ENCODE measurements at places on chromosomes 3 and 15.
A peak's percentile ranks its signal among the peaks of the same experiment; 100 is the strongest.

DNA sequence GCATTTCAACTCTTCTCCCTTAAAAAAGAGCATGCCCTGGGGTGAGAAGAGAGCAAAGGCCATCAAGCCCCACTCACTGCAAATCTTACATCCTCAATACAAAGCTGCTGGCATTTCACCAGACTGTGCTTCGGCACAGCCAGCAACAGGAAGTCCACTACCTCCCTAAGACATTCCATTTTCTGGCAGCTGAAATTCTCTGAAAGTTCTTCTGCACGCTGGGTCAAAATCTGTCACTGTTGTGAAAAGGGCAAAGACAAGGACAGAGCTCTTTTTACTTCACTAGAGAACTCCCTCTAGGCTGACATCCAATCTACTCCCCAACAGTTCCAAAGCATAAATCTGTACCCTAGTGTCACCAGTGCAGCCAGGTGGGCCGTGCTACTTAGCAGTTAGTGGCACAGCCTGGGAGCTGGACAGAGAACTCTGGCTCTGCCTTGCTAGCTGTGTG lies 6.3 kb downstream of the MTMR10 start:
- no peak for DNase-seq

DNA sequence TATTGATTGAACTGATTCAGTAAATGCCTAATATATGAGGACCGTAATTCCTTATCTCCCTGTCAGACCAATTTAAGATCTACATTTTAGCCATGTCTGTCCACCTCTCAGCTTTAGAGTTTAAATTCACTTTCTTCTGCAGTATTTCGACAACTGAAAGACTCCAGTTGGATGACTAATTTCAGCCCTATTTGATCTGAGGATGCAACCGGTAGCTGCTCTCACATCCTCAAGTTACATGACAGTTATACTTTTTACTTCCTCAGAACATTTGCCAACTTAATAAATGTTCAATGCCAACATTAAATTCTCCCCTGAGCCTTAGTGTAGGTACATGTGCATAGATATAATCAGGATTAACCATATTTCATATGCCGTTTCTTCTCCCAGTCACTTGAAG lies 2.5 kb upstream of the HHLA2 start:
- DNase-seq: no peak

- DNase-seq: no peak
These were observed 57.0 kb downstream of the SLC6A6 start for GRCh38 chr3:14459384-14459783.

- DNase-seq: no peak
These were observed 112.9 kb upstream of the ARHGEF3 start for GRCh38 chr3:56914646-56915045.

DNA sequence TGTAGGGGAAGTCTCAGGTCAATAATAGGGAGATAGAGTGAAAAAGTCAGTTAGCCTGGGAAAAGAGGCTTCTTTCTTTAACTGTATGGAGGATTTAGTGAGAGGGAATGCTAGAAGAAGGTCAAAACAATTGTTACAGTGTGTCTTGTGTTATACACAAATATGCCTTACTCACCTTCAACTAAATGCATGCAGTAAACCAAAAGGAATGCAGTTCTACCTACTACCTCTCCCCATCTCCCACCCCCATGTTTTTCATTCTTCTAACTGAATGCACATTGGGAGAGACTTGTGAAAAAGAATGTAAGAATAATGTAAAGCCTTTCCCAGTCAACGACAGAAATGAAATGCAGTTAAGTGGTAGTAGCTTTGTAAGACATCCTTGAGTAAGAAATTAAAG lies 33.8 kb downstream of the CCDC66 start:
- peak; percentile 19 for DNase-seq

GRCh38 chr3:174223626-174224025 lies 635.5 kb upstream of the NAALADL2 start:
- no peak for DNase-seq

- no peak for DNase-seq
These were observed 45.3 kb downstream of the KY start for GRCh38 chr3:134605556-134605955.

- DNase-seq: no peak
These were observed 28.1 kb upstream of the IMPDH2 start for GRCh38 chr3:49057268-49057667.

DNA sequence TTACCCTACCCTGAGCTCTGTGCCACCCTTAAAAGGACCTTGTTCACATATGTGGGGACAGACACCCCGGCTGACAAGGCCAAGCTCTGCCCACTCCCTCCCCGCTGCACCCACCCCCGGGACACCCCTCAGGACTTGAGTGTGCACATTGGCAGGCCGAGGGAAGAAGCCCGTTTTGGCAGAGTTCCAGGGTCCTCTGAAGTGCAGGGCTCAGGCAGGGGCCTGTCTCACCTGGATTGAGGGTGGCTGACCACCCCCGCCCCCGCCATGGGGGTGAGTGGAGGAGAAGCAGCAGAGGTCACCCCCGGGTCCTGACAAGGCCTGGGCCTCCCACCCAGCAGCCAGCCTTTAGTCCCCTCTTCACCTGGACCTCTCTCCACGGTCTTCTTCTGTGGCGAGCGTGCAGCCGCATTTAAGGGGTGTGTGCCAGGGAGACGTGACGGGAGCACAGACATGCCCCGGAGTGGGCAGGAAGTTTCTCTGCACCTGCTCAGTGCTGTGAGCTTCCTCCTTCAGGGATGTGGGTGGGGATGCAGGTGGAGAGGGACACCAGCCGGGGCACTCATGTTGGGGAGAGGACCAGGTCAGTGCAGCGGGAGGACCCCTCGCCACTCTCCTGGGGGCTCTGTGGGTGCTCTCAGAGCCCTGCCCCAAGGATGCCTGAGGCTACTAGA lies 50.7 kb downstream of the LINGO1 start:
- no peak for DNase-seq

DNA sequence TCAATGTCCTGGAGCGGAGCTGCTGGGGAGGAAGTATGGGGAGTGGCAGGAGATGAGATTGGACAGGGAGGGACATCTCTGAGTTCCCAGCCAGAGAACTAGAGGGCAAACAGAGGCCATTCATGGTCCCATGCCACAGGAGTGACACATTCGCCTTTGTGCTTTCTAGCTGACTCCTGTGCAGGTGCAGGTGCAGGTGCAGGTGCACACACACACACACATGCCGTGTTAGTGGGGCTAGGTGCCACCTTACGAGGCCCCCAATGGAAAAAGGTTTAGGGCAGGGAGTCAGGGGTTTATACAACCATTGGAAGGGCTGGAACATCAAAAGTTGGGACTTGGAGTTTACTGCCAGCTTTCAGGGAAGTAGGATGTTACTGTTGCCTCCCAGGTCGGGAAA lies 52.0 kb downstream of the TPRA1 start:
- DNase-seq: no peak

GRCh38 chr3:126718561-126719445 lies 14.8 kb downstream of the CHCHD6 start:
- no peak for DNase-seq

- no peak for DNase-seq
These were observed 19.9 kb downstream of the POLR2M start for GRCh38 chr15:57726411-57726810.

GRCh38 chr3:14907043-14907966 lies 40.1 kb upstream of the NR2C2 start:
- no peak for DNase-seq

- DNase-seq: peak; percentile 80
These were observed 6.0 kb downstream of the ISL2 start for GRCh38 chr15:76342382-76343201.

DNA sequence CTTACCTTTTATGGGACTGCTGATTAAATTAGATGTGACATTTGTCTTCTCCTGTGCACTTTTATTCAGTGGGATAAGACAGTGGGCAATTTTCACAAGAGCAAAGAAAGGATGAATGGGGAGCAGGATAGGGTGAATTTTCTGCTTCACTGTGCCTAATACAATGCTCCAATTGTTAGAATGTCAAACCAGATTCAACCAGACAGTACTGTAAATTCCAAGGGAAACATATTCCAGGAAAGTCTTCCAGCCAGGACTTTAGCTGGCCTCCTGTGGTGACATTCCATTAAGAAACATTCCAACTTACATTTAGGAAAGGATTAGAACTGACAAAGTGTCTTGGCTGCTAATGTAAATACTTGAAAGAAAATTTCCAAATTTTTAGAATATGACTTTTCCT lies 100.1 kb upstream of the PROK2 start:
- peak; percentile 21 for DNase-seq

DNA sequence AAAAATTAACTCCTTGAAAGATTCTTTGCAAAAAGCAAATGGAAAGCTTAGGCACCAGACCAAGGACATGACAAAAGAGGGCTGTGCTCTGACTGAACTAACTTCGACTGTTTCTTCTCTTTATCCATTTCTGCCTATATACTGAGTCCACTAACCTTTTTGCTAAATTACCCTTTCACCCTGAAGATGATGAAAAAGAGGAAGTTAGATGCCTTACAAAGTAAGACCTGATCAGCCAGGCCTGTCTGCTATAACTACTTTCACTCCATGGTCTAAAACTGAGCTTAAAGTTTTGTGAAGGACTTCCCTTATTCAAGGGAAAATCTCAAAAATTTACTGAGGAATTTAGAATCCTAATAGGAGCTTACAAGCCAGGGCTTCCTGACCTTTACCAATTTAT lies 6.2 kb upstream of the IGSF10 start:
- no peak for DNase-seq

- DNase-seq: no peak
These were observed 116.6 kb downstream of the CHDH start for GRCh38 chr3:53729618-53730017.

DNA sequence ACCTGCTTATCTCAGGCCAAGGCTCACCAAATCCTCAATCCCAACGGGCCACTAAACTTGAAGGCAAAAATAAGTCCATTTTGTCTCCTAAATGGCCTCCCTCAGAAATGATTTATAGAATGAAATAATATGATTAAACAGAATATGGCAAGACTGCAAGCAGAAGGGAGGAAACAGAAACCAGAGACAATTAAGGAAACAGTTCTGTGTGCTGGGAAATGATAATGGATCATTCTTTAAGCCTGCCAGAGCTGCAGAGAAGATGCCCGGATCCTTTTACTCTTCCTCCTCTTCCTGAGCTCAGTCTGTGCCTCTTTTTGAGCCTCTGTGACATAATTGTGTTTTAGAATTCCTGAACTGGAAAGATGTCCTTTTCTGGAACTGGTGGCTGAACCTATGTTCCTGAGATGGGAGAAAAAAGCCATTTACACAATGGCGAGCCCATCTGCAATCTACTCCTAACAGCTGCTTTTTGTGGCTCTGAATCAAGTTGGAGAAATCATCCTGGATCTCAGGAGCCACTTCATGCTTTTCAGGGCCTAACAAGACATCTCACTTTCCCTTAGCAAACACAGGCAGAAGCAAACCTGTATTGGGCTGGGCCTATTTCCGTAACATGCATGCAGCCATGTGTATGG lies 2.8 kb upstream of the ABHD2 start:
- no peak for DNase-seq

DNA sequence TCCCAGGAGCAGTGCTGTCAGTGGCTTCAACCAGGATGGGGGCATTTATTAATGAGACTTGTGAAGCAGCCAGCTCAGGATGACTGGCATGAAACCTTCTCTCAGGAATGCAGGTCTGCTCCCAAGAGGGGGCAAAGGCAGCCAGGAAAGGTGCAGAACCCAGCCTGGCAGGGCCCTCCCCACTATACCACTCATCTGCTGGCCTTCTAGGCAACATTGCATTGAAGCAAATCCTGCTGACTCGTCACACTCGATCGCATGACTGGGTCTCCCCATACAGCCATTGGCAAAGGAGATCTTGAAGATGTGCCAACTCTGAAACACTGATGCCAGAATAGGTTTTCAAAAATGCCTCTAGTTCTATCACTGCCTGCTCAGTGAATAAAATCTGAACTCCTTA lies 65.7 kb upstream of the CMTM7 start:
- DNase-seq: no peak

- DNase-seq: no peak
These were observed 293.4 kb downstream of the MAGI1 start for GRCh38 chr3:65745306-65745705.

GRCh38 chr3:10707400-10708215 lies 108.4 kb upstream of the SLC6A11 start:
- peak; percentile 61 for DNase-seq

DNA sequence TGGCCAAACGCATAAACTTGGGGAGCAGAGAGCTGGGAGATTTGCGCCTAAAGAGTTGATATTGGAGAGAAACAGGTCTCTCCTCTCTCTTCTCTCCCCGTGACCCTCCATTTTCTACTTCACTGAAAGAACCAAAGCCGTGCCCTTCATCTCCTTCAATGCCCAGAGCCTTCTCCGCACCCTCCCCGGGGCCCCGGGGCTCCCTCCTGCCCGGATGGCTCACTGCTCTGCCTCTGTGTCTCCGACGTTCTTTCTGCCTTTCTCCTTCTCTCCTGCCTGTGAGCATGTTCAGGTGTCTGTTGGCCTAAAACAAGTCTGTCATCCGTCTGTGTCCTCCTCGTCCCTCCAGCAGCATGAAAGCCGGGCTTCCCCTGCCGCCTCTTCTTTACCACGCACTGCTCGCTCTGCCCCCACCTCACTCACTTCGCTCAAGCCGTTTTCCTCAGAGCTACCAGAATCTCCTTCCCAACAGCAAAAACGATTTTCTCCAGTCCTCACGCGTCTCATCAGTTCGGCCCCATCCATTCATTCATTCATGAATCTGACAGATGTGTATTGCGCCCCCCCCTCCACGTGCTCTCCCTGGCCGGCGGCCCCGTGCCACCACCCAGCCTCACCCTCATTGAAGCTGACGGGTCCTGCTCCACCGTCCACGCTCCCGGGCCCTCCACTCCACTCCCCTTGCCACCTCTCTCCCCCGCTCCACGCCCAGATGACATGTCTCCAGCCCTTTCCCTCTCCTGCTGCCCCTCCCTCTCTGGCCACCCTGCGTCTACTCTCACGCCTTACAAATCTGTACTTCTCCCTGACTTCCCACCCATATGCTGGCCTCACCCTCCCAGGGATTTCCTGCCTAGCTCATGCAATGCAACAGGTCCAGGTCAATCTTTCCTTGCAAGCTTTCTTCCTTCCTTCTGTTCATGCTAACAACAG lies 10.2 kb downstream of the MUC4 start:
- no peak for DNase-seq

DNA sequence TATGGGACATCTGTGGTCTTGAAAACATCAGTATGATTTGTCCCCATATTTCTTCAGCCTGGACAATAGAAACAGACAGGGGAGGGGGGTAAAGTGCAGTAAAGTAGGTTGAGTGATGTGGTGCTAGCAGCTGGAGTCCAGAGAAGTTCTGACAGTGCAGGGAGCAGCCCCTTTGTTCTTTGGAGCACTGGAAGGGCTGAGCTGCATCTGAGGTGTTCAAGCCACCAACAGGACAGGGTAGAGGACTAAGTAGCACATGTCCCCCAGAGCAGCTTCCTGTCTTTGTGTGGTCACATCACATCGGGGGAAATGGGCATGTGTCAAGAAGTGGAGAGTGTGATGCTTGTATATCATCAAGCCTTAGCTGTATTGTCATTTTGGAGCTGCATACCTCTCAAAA lies 12.1 kb downstream of the MRPS22 start:
- no peak for DNase-seq

DNA sequence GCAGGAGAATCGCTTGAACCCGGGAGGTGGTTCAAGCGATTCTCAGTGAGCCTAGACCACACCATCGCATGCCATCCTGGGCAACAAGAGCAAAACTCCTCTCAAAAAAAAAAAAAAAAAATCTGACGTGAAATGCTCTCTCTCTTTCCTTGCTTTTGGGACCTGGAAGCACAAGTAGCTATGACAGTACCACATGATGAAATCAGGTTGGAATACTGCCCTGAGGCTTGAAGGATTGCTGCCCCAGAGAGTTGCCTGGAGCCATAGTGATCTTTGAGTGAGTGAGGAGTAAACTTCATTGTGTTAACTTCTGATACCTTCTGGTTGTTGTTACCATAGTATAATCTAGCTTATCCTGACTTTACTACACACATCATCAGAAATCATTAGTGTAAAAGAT lies 23.3 kb downstream of the AKAP13 start:
- no peak for DNase-seq
